Muscle of back (tissue), 13 donors: ENCODE measurements at places on chromosomes 13 and 19. TPM values are rescaled to one million over a fixed set of nuclear protein-coding genes. Genes with fewer than 3 reads are reported as not detected.
A peak's percentile ranks its signal among the peaks of the same experiment; 100 is the strongest.

The QPCTL gene
- 4.4 TPM for polyA plus RNA-seq

The RAB20 gene
- polyA plus RNA-seq = 2.6 TPM

The CDC34 gene
- 56.7 TPM for polyA plus RNA-seq

The MEF2B gene
- polyA plus RNA-seq = 1.3 TPM

The KLK5 gene
- not detected for polyA plus RNA-seq

The GIPC3 gene
- polyA plus RNA-seq = 1.5 TPM

The PSG3 gene
- 2.4 TPM for polyA plus RNA-seq

The FPR3 gene
- 0.71 TPM for polyA plus RNA-seq

The RNF225 gene
- polyA plus RNA-seq = 0.17 TPM

The CRX gene
- not detected for polyA plus RNA-seq

The FFAR1 gene
- not detected for polyA plus RNA-seq

The KCNN4 gene
- 0.95 TPM for polyA plus RNA-seq

DNA sequence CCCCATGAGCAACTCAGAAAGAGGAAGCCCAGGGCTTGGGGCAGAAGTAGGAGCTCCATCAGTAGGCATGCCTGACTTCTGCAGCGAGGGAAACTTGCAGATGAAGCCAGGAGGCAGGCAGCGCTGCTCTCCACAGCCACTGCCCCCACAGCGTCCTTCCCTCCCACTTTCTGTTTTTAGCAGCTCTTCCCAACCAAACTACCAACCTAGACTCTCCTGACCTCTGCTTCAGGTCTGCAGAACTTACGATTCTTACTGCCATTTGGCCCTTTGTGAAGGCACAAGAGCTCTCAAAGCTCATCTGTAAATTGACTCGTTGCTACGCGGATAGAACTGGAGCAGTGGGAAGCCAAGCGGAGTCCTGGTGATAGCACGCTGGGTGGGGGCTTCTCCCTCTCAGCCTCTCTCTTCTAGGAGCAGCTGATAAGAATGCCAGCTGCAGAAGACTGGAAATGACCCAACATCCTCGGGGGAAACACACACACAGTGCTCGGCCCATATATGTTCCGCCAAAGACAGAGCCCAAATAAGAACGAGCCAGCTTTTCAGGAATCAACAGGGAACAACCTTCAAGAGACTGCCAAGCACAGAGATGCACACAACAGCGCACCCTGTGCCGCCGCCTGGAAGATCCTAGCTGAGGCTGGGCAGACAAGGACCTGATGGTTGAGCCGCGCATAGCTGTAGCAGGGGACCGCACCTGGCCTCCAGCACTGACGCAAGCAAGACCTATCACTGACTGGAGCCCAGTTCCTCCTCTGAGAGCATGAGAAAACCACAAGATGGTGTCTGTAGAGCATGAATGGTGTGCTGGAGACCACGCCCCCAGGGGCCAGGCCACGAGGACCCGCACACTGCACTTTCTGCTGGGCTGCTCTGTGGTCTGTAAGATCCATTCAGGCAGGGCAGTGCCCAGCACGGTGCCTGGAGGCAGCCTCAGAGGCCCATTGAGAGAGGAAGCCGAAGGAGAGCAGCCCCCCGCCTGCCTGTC is 15.9 kb upstream of the SLC35E1 start:
- DNase-seq = peak; percentile 36

- no peak for DNase-seq
Measured at GRCh38 chr13:74567485-74567884, 433.3 kb upstream of the KLF12 start.

- no peak for DNase-seq
Measured at GRCh38 chr13:65508745-65509144, 1721.4 kb downstream of the PCDH9 start.

- no peak for DNase-seq
Measured at GRCh38 chr13:20359335-20359734, 127.2 kb upstream of the GJB6 start.

DNA sequence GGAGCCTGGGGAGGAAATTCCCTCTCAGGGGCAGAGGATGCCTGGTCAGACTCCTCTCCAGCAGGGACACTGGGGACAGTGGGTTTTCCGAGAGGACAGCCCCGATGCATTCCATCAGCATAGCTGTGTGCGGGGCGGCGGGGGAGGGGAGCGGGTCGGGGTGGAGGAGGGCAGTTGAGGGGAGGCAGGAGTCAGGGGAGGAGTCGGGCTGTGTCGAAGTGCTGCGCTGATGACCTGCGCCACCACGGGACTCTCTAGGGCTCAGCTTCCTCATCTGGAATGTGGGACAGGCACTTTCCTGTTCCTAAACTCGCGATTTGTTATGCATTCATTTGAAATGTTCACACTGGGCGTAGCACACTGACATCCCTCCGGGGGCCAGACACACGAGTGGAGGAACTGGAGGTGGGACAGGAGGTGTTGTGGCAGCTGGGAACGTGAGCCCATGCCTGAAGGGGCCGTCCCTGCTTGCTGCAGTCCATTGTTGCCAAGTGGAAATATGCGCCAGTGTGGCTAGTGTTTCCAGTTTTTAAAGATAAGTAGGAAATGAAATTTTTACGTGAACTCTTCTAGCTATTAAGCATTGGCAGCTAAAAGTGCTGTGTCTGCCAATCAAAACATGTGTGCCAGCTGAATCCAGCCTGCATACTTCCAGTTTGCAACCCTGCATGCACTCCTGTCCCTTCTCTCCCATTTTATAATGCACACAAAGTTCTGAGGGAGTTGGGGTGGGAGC is 43.3 kb downstream of the FLT1 start:
- peak; percentile 21 for DNase-seq

GRCh38 chr13:42047561-42048341 is 697 bp upstream of the DGKH start:
- DNase-seq = peak; percentile 83

GRCh38 chr13:59746291-59746962 is 417.3 kb downstream of the DIAPH3 start:
- peak; percentile 49 for DNase-seq

GRCh38 chr13:76523740-76524340 is 362.4 kb downstream of the KCTD12 start:
- DNase-seq = no peak

DNA sequence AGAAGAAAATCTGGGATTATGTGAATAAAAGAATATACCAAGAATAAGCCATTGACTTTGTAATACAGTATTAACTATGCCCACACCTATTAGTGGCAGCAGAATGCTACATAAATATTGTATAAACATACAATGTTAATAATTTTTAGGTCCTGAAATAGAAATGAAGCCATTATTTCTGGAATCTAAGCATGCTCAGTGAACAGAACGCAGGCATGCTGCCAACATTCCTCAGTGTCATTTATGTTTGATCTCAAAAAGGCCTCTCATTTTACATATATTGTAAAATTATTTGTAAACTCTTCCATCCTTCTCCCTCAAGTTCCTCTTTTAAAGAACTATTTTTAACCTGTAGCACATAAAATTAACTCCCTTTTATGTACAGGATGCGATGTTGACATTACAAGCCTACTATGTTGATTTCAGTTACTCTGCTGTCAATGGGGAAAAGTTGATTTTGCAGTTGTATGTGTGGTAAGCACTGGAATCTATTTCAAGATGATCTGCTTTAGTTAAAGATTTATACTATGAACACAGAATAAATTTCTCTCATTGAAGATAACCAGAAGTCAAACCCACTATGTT is 118.8 kb downstream of the VWA8 start:
- peak; percentile 55 for DNase-seq

- DNase-seq = no peak
Measured at GRCh38 chr19:38006361-38007045, 99.5 kb downstream of the SIPA1L3 start.

GRCh38 chr19:5452594-5453565 is 2.3 kb upstream of the ZNRF4 start:
- no peak for DNase-seq

GRCh38 chr19:10769533-10770491 is 51.9 kb downstream of the DNM2 start:
- DNase-seq = peak; percentile 50

DNA sequence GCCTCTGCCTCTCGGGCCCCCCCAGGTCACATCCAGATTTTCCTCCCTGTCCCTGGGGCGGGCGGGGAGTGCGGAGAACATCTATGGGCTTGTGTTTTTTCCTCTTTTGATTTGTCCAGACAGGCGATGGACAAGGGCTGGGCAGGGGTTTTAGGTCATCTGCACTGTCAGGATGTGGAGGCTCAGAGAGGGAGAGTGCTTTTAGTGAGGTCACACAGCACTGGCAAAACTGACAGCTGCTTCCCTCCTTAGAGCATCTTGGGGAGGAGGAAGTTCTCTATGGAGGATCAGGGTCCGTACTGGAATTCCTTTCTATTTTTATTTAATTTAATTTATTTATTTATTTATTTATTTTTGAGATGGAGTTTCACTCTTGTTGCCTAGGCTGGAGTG is 38.9 kb downstream of the NFIC start:
- DNase-seq = no peak

DNA sequence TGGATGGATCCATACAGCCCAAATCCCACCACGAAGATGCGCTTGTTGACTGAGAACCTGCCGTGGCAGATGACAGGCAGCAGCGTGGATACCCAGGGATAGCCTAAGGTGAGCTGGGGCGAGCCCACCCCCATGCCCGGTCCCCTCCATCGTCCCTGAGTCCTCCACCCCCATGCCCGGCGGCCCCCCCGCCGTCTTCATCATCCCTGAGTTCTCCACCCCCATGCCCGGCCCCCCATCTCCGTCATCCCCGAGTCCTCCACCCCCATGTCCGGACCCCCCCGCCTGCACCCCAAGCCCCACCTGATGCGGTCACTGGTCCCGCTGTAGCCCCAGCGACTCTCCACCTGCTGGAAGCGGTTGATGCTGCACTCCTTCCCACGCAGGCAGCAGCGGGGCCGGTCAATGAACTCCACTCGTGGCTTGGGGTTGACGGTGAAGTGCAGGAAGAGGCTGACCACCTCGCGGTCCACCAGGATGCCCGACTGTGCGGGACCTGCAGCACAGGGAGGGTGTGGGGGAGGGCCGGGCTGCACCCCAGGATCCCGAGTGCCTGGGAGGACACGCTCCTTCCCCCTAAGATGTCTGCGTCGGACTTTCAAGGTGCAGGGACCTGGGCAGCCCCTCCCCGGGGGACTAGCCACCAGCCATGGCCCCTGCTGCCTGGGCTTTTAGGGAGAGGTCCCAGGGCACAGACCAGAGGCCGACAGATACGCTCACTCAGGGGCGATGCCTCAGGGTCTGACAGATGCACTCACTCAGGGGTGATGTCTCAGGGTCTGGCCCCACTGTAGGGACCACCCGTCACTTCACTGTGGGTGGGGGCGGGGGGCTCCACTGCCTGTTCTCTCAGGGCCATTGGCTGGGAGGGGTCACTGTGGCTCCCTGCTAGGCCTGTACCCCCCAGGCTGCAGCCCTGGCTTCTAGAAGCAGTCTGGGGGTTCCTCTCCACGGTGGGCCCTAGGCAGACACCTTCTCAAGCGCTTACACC is 28.0 kb downstream of the BTBD2 start:
- DNase-seq = no peak

DNA sequence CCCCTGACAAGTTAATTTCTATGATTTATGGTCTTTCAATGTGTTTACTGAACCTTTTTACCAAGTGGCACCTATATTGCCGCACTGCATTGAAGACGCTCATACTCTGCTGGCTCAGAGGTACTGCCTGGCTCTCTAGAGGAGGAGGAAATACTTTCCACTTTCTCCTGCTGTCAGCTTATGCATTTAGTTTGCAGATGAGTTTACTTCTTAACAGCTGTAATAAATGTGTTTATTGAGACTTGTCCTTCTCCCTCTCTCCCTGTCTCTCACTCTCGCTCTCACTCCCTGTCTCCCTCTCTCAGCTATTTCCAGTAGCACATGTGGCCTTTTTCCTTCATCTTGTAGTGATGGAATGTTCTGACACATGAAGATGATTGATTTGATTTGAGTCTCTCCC is 60.3 kb upstream of the SPATA13 start:
- no peak for DNase-seq

GRCh38 chr13:78409172-78409571 is 194.2 kb downstream of the POU4F1 start:
- DNase-seq = no peak

DNA sequence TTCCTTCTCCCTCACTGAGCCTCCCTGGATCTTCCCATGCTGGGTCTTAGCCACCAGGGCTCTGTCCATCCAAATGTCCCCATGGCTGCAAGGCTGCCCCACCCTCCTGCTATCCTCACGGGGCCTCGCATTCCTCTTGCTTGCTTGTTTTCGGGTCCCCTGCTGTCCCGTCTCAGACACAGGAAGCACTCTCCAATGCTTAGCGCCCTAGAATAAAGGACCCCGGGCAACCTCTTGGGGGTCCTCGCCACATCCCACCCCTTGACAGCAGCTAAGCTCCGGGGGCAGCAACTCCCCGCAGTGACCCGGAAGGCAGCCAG is 23.7 kb downstream of the SH3GL1 start:
- DNase-seq = no peak

DNA sequence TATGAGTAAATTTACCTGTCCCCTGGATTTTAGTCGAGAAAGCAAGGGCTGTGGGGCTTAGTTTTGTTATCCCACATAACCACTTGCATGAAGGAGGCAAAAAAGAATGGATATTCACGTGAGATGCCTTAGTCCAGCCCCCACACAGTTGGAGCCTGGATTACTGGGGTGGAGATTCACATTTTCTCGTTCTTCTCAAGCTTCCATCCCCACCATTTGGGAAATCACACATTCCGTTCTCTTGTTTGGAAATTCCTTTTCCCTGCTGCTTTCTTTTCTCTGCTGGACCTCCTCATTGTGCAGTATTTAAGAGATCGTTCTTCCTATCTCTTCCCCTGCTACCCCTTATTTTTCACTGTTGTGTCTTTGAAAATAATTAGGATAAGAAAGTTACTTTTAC is 45.1 kb upstream of the FARP1 start:
- no peak for DNase-seq

GRCh38 chr19:52494518-52494917 is 33.0 kb upstream of the ZNF808 start:
- DNase-seq = no peak

GRCh38 chr13:57624565-57625435 is 6.7 kb upstream of the PCDH17 start:
- DNase-seq = peak; percentile 64

DNA sequence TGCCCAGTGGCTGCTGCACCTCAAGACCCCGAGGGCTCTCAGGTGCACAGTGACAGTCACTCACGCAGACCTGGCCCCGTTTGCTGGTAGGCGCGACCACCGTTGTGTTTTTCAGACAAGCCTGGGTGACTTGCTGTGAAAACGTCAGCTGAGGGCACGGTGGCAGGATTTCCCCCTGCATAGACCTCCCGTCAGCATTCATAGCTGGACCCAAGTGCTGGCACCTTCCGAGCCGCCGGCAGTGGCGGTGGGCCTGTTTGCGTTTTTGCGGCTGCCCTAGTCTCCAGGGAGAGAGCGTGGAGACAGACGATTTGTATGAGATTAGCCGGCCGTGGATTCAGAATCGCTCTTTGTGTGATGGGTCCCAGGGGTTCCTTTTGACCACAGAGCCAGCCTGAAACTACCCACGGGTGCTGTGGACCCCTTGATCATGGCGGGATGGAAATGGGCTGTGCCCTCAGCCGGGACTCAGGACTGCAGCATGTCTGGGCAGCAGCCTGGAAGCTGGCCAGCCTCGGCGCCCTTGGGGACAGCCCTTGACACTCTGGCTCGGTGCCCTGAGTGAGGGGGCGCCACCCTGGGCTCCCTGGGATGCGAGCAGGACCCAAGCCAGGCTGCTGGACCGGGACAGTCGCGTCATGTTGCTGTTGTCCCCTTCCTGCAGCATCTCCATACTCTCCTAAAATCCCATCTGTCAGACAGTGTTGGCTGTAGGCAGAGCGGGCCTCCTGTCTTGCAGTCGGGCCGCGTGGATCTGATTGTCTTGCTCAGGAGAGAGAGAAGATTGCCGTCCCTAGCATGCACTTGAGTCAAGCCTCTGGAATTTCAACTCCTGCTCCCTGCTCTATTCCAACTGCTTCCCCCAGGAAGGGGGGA is 8.6 kb downstream of the KDM4B start:
- DNase-seq = peak; percentile 64

GRCh38 chr13:75356421-75356820 is 125.5 kb downstream of the TBC1D4 start:
- no peak for DNase-seq
